ENCODE measurements at places on chromosomes 4 and X.

- DNase-seq = no peak
Measured at GRCh38 chrX:38811515-38812243, 10.4 kb downstream of the MID1IP1 start.

GRCh38 chr4:15270201-15270600 is 157.6 kb upstream of the C1QTNF7 start:
- DNase-seq = no peak

DNA sequence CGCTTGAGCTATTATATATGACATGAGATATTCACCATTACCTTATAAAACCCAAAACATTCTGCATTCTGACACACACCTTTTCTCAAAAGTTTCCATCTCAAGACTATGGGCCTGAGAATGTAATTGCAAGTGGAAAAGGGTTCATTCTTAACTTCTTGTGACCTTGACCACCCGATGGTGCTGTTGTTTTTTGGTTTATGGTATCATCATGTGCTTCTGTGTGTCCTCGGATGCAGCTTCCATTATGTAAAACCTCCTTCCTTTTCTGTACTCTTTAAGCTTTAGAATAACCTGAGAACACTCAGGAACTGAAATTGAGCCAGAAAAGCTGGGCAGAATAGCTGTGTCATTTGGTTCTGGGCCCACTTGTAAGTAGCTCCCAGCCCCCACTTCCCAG is 16.2 kb upstream of the PUDP start:
- no peak for DNase-seq

GRCh38 chrX:151181088-151181487 is 4.7 kb downstream of the GPR50 start:
- DNase-seq = no peak

DNA sequence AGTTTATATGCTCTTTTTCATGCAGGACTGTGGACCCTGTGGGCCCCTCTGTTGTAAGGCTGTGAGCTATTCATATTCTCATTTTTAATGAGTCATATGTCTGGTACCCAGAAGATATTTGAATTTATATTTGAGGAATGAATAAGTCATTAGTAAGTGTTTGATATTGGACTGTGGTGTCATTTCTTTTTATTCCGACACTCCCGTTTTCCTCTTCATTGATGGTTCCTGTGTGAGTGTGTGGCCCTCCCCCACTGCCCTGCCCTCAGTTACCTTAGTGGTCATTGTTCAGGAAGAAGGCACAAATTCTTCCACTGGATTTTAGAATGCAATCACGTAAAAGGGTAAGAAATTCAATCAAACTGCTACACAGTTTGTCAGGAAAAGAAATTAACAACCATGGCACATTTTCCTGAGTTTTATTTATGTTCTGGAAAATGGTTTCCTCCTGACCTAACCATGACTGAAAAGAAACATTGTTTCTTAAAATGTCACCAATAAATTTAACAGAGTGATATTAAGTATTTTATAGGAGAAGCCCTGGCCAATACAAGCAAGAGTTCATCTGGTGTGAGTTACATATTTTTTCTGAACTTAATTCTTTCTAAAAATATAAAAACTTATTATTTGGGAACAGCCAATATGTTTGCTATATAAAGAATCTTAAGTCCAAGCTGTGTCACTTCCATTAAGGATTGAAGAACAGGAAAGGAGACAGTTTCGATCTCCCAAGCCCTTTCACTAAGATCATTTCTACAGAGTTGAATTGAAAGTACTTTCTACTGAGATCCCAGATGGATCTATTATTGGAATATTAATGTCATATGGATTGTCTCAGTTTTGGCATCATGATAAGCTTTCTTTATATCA is 370.5 kb upstream of the ANXA10 start:
- no peak for DNase-seq

DNA sequence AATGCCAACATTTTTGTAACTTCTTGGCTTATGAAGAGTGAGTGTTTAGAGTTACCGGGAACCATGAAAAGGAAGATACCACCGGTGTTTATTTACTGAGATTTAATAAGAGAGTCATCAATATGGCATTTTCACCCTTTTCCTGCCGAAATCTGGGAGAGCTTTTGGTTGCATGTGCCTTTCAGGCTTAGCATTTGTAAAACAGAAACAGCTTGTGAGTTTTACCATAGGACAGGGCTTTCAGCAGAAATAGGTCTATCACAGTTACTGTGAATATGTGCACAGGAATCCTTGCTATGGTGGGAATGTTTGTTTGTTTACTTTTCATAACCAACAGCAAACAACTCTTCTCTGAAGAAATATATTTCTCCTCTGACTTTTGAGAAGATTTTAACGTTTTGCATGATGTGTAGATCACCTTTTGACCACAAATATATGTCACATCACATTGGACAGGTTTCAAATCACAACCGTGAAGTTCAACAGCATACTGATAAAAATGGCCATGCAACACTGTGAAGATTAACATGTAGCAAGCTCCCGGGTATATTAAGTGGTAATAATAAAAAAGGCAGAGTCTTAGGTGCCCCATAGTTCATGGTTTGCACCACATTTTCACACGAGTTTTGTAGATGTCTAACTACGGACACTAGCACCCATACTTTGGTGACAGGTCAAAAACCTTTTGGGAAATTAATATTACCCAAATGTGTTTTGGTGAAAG is 21.3 kb downstream of the ARHGAP24 start:
- no peak for DNase-seq

- no peak for DNase-seq
Measured at GRCh38 chr4:1367936-1368289, 20.9 kb downstream of the UVSSA start.

GRCh38 chrX:40976981-40977380 is 108.3 kb upstream of the USP9X start:
- DNase-seq = no peak

- no peak for DNase-seq
Measured at GRCh38 chr4:160283081-160283480, 1180.2 kb downstream of the RAPGEF2 start.

- no peak for DNase-seq
Measured at GRCh38 chrX:31279359-31279758, 207.5 kb upstream of the FTHL17 start.

DNA sequence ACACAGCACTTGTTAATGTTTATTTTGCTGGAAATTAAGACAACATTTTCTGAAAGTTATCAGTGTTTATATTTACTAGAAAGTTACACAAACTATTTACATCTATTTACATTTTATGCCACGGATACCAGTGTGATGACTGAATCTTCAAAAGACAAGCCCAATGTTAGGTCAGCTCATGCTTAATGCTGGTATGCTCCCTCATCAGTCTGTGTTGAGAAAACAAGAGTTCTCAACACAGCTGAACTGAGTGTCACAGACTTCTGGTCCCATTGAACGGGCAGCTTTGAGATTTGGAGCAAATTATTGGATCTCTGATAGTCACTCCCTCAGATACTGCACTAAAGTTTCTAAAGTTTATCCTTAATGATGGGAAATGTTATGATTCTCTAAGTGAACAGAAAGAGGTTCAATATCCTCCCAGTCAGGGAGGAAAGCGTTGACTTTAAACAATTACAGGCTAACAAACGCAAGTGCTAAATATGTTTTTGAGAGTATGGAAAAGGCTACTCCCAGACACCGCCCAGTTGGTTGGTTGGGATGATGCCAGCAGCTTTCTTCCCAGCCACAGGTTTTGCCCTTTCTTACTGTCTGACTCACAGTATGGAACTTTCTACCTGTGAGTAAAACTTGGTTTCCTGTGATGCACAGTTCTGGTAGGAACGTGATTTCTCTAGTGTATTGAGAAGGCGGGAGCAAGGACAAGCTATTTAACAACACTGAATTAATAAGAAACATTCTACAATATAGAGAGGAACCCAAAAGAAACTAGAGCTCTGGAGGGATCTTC is 1293.6 kb upstream of the TENM3 start:
- DNase-seq = no peak

Measured in NCI-H748 treated with DMSO at 0.1 percent for 48 hours (cell line).